KBM-7 (cell line): ENCODE measurements at places on chromosomes 16 and 17.
A peak's percentile ranks its signal among the peaks of the same experiment; 100 is the strongest.

- no peak for DNase-seq
Observed at GRCh38 chr16:57166951-57167350, 18.9 kb downstream of the PSME3IP1 start.

GRCh38 chr17:65531256-65532100 is 30.0 kb downstream of the AXIN2 start:
- DNase-seq, result no peak

GRCh38 chr16:747978-748746 is 7.4 kb upstream of the CIAO3 start:
- no peak for DNase-seq

GRCh38 chr17:67359960-67360791 is 6.2 kb downstream of the PSMD12 start:
- peak; percentile 61 for DNase-seq

DNA sequence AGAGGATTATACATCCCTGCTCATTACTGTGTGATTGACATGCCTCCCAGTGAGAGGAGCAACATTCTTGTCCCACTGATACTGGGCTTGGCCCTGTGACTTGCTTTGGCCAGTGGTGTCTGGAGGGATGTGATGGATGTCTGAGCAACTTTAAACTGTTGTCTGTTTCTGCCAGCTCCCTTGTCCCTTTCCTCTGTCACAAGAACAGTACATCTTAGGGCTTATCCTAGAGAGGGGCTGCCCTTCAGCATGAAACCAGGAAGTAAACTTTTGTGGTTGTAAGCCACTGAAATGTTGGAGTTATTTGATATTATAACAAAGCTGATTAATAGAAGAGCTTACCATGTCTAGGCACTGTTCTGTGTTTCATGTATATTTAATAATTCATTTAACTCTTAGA is 82.9 kb upstream of the GPRC5B start:
- DNase-seq, result peak; percentile 35

GRCh38 chr16:67730326-67730725 is 11.2 kb upstream of the GFOD2 start:
- no peak for DNase-seq

DNA sequence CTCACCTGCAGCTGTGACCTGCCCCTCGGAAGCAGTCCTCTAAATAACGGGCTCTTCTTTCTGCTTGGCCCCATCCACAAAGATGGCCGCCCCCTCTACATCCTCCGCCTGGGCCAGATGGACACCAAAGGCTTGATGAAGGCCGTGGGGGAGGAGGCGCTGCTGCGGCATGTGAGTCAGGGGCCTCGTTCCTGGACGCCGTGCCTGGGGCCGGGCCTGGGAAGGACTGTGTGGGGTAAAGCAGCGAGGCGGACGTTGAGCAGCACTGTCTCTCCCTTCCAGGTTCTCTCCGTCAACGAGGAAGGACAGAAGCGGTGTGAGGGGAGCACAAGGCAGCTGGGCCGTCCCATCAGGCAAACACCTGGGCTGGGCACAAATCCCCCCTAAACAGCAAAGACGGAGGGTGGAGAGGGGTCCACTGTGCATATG is 33.1 kb downstream of the NAGPA start:
- no peak for DNase-seq

- peak; percentile 38 for DNase-seq
Observed at GRCh38 chr17:27566671-27567562, 64.1 kb upstream of the LGALS9 start.

GRCh38 chr16:677316-678190 is 2.1 kb downstream of the RHBDL1 start:
- no peak for DNase-seq

DNA sequence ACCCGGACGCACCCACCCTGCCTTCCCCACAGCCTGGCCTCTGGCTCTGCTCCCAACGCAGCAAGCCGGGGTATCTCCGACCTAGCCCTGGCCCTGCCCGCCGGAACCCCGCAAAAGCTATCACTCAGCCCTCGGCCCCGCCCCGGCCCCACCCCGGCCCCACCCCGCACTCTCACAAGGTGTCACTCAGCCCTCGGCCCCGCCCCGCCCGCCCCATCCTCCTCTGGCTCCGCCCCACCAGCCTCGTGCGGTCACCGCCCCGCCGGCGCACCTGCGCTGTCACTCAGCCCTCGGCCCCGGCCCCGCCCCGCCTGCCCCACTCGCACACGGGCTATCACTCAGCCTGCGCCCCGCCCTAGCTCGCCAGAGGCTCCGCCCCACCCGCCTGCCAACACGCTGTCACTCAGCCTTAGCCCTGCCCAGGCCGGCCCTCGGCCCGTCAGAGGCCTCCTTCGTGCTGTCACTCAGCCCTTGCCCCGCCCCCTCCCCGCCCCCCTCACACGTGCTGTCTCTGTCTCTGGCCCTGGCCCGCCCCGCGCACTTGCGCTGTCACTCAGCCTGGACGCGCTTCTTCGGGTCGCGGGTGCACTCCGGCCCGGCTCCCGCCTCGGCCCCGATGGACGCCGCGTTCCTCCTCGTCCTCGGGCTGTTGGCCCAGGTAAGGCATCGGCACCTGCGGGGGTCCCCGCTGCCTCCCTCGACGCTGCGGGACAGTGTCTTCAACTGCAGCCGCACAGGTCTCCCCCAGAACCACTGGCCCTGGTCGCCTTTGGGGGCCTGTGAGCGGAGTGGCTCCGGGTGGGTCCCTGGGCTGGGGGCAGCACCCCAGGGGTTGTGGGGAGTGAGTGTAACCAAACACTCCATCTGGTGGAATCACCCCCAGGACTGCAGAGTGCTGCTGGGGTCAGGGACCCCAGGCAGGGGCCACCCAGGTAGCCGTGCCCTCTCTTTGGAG is at the start of gene CDH15:
Gene CDH15 (plus strand): TSS at position 533 of the 955 bp plus-strand sequence. CDS start 84 bp downstream, at position 617.
- peak; percentile 93 for DNase-seq

DNA sequence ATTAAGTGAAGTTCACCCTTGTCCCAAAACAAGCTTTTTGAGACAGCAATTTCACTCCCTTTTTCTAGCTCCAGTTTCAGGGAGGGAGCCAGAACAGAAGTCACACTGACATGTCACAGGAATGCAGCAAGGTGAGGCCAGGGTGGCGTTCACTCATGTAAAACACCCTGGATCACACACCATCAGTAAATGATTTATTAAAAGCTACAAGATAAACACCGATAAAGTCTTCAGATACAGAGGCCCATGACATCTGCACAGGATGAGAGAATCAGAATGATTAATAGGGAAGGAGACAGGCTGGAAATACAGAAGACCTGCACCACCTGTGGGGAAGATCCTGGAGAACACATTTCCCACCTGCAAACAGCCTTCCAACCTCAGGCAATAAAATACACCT is 77.5 kb upstream of the DYNLRB2 start:
- DNase-seq, result no peak

- no peak for DNase-seq
Observed at GRCh38 chr16:4686497-4687210, 6.7 kb upstream of the NUDT16L1 start.

DNA sequence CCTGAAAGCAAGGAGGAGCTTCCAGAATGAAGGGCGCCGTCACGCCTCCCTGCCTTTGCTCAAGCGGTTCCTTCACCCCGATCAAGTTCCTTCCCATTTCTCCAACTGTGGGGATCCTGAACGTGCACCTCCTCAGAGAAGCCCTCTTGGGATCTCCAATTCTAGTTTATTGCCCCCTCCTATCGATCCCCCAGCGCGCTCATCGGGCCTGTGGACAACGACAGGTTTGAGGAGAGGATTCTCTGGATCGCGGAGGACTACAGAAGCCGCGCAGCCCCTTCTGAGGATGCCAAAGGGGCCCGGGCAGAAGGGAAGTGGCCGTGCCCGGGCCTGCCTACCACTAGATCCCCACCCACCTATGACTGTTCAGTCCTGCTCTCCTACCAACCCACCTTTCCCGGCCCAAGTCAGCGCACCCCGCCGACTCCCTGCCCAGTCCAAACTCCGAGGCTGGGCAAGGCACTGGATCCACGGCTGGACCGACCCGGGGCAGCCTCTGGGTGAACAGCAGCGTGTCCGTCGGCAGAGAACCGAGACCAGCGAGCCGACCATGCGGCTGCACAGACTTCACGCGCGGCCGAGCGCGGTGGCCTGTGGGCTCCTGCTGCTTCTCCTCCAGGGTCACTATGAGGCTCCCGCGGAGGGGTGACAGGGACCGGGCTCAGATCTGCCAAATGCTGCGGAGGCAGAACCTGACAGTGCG is 12.8 kb upstream of the CES3 start:
- no peak for DNase-seq

DNA sequence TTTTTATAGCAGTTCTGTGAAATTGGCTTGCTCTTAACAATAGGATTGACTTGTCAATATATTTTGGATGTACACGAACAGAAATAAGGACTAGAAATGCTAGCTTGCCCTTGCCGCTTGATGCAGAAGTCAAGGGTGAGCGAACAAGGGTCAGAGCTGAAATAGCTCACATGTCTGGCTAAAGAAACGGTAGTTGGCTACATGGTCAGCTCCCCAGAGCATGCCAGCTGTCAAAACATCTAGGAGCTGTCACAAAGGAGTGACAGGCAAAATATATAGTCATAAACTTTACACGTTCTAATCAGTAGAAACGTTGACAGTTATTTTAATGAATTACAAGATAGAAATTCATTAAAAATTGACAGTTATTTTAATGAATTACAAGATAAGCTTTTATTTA is 2.9 kb upstream of the MEIOB start:
- DNase-seq, result no peak

GRCh38 chr16:88909431-88910210 is 43.2 kb upstream of the PABPN1L start:
- DNase-seq, result no peak

DNA sequence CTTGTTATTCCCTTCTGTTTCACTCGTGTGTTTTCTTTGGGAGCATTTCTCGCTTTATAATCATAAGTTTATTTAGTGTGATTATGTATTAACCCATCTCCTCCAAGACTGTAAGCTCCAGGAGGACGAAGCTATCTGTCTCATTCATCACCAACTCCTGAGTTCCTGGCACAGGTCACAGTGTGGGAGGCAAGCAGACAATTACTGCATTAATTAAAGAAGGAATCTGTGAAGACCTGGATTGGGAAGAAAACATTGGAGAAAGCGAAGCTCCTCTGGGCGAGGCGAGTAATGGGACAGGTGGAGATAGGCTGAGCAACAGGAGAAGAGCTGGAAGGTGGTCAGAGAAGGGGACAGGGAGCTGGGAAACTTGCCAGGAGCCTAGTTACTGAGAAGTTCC is 7.8 kb upstream of the CAMKK1 start:
- no peak for DNase-seq

DNA sequence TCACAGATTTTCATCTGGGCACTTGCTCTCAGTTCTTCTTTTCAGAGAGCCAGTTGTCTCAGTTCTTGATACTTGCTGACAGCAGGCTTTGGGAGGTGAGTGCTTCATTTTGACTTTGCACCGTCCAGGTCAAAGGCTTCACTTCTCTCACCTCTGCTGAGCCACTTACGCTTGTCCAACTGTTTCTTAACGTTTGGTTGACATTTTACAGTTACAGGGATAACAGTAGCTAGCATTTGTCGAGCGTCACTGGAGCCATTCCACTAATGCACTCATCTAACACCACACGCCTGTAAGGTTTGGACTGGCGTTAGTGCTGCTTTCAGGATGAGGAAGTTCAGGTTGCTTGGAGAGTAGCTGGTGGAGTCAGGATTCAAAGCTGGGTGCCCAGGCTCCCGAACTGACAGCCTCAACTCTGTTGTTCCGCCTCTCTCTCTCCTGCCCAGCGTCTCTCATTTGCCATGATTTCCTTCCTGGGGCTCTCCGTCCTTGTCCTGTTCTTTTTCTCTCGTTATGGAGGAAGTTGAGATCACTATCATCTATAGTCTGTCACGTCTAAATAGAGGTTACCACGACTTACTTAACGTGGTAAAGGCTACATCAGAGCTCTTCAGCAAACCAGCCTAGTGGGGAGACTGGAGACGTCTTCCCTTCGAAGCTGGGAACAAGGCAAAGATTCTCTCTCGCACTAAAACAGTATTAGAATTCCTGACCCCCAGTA is 220.8 kb downstream of the RPTOR start:
- DNase-seq, result peak; percentile 85

DNA sequence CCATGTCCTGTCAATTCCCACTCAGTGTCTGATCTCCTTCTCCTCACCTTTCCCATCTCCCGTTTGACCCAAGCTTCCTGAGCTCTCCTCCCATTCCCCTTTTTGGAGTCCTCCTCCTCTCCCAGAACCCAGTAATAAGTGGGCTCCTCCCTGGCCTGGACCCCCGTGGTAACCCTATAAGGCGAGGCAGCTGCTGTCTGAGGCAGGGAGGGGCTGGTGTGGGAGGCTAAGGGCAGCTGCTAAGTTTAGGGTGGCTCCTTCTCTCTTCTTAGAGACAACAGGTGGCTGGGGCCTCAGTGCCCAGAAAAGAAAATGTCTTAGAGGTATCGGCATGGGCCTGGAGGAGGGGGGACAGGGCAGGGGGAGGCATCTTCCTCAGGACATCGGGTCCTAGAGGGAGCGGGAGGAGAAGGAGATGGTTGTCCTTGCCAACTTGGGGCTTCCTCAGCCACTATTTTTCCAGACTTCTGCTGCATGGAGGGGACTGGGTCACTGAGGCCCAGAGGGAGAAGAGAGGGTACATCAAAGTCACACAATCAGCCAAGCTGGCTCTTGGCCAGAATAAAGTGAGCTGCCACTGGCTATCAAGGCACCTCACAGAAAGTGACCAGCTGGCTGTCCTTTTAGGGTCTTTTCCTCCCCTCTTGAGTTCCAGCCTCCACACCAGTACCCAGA is 1.9 kb upstream of the TBC1D10B start:
- DNase-seq, result no peak

DNA sequence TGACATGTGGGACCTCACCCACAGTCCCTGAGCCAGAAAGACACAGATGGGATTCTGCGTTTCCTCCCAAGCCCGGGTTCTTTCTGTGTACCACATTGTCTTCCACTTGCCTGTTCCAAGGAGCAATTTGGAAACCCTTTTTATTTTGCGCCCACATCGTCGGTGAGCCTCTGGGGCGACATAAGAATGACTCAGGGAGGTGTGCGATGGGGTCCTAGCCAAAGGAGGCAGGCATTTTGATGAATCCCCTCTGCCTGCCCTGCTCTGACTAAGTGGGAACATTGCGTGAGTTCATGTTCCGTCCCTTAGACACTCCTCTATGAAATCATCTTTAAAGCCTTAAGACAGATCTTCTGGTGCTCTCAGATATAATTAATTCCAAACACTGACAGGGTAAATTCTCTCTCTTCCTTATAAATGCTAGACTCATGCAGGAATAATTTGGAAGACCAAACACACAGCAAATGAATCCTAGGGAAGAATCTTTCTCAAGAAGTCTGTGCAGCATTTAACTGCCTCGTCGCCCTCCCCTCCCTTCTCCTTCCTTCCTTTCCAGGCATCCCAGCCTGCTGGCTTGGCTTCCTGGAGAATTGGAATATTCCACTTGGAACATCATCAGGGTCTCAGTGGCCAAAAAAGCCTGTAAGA is 52.7 kb upstream of the FOXF1 start:
- DNase-seq, result no peak

GRCh38 chr17:30808785-30809286 is 15.7 kb downstream of the CRLF3 start:
- DNase-seq, result peak; percentile 93

GRCh38 chr16:11051879-11052808 is 107.8 kb downstream of the CLEC16A start:
- DNase-seq, result peak; percentile 97

DNA sequence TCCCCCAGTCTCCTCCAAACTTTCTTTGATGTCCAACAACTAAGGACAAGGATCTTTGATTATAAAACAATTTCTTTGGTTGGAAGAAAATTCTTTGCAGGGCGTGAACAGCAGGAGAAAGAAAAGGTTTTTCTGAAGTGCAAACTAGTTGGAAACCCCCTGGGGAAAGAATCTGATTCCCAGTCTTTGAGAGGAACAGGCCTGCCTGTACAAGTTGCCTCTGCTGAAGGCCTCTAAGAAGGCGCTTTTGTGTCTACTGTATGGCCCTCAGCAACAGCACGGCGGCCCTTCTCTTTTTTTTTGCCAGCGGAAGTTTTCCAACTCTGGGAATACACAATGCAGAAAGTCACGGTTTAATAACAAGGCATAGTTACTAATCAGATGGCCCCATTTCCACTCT is 14.0 kb downstream of the RNF43 start:
- DNase-seq, result no peak
